NCI-H446 treated with DMSO at 0.1 percent for 48 hours (cell line): ENCODE measurements at places on chromosomes 6 and 20.
A peak's percentile ranks its signal among the peaks of the same experiment; 100 is the strongest.

DNA sequence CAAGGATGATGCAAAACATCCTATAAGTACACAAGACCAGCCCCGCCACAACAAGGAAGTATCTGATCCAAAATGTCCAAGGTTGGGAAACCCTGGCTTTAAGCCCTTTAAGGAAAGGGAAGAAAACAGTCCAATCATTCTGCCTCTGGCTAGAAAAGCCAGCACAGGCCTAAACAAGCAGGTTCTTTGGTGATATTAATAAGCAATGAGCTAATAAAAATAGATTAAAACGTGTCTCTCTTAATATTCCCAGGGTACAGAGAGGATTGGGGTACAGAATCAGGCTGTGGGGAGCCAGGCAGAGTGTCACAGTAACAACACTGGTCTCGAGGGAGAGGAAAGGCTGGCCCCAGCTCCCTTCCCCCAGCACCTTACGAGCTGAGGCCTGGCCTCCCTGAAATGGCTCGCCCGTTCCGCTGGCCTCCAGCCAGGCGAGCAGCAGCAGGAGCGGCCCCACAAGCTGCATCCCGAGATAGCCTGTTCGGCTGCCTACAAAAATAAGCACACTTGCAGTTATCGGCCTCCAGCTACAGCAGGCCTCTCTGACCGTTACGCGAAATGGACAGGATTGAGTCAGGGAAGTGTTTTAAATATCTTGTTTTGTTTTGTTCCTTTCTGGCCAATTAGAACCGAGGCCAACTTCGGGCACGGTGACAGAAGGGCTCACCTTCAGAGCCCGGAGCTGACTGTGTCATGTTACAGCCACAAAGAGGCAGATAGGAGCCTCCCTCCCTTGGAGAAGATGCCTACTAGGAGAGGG, 4.0 kb upstream of the ZMYND8 start:
- DNase-seq: peak; percentile 90

- DNase-seq: no peak
Observed at GRCh38 chr6:106334646-106335448, 9.3 kb upstream of the ATG5 start.

- DNase-seq: no peak
Observed at GRCh38 chr6:110655821-110656220, 159.4 kb downstream of the CDK19 start.

- peak; percentile 94 for DNase-seq
Observed at GRCh38 chr20:17226410-17227218, at the start of gene PCSK2. PCSK2 (plus strand) TSS chr20:17227040; CDS start chr20:17227306, 266 bp downstream.

GRCh38 chr6:133241086-133241900, at the start of gene EYA4:
EYA4 (plus strand) TSS chr6:133241357; CDS start chr6:133274781, 33,424 bp downstream.
- DNase-seq: peak; percentile 24

DNA sequence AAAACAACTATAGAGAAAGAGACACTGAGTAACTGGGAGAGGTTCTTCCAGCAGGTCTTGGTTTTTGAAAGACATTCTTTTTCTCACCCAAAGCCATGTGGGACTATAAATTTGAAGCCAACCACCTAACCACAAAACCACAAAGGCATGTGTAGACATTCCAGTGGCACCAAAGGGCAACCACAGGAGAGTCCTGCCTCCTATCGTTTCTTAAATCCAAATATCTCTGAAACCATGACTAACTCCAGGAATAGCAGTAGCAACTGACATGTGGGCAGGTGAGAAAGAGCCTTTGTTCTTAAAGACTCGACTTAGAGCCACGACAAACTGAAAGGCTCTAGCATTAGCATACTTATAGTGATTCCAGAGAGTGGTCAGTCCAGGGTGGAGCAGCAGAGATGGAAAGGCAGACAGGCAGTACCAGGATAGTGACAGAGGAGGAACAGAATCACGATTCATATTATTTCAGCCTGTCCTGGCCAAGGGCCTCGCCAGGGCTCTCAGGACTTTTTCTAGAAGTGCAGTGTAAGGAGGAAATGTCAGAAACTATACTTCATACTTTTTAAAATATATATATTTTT, 9.4 kb upstream of the COL9A1 start:
- no peak for DNase-seq

- peak; percentile 85 for DNase-seq
Observed at GRCh38 chr6:17225767-17226630, 55.2 kb upstream of the RBM24 start.

GRCh38 chr6:56505512-56506260, 137.0 kb downstream of the DST start:
- DNase-seq: no peak

- DNase-seq: no peak
Observed at GRCh38 chr6:51466427-51466826, 621.0 kb downstream of the PKHD1 start.

GRCh38 chr6:121651420-121651819, 216.0 kb downstream of the GJA1 start:
- no peak for DNase-seq

DNA sequence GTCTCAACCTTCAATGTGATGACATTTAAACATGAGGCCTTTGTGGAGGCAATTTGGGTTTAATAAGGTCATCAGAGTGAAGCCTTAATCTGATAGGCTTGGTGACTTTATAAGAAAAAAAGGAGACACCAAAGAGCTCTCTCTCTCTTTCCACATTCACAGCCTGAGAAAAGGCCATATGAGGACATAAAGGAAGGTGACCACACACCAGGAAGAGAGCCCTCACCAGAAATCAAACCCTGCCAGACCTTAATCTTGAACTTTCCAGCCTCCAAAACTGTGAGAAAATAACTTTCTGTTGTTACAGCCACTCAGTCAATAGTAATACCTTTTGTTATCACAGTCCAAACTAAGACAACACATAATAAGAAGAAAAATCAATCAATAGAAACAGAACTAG, 47.7 kb downstream of the COL12A1 start:
- DNase-seq: no peak

- DNase-seq: no peak
Observed at GRCh38 chr6:16296061-16296670, 57.8 kb downstream of the GMPR start.

- no peak for DNase-seq
Observed at GRCh38 chr6:164344801-164345291, 930.3 kb downstream of the QKI start.

GRCh38 chr6:75893058-75893775, 144.2 kb downstream of the MYO6 start:
- peak; percentile 28 for DNase-seq

DNA sequence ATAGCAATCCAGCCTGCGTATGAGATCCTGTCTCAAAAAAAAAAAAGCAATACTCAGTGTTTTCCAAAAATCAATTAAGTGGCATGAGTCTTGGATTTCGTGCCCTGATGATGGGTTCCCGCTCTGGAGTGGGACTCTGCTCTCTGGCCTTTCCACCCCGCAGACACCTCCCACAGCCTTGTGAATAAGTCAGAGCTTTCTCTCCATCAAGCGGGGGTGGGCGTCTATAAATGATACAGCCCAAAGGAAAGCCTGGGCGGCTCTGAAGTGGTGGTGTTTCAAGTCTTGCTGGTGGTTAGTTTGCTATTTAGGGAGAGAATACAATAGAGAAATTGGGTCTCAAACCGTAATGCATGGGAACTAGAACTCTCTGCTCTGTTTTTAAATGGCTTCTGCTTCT, 52.5 kb upstream of the TAGAP start:
- DNase-seq: no peak

DNA sequence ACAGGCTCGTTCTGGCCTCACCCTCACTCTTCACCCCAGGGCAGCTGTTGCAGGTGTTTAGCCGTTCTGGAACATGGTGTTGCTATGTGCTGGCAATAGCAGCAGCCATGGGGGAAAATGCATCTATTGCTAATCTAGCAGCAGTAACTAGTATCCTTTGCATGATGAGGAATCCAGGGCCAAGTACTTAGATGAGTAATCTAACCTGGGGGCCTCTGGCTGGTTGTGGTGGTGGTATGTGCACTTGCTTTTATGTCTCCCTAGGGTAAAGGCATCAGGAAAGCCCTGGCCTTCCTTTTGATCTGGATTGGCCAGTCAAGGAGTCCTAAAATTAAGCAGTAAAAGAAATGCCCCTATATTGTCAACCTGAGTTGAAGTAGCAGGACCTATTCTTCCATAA, 594.5 kb upstream of the MAP3K7 start:
- no peak for DNase-seq
